Erythroblast (primary cell): ENCODE measurements at places on chromosomes 6 and 20.

DNA sequence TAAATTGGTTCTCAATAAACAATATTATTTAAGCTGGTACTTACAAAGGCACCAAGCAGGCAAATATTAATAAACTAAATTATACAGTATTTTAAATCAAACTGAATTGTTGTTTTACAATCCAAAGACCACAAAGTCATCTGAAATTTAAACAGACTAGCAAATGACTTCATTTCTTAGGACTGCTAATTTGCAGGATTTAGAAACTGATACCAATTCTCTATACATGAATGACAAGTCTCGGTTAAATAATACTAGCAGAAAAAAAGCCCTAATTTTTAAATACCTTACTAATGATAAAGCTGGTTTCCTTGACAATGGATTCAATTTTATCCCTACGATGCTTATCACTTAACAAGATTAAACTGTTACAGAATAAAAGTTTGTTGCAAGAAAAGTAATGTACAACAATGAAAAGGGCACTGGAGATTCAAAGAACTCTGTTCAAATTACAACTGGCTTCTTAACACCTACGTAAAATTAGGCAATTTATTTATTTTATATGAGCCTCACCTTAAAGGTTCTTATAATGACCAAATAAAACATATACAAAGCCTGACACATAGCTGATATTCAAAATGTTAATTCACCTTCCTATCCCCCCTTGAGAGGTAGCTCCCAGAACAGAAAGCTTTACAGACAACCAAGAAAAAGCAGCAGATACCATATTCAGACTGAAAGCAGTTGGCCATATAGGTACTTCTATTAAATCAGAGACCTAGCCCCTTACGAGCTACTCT lies 33.1 kb downstream of the HBS1L start:
- no peak for DNase-seq

DNA sequence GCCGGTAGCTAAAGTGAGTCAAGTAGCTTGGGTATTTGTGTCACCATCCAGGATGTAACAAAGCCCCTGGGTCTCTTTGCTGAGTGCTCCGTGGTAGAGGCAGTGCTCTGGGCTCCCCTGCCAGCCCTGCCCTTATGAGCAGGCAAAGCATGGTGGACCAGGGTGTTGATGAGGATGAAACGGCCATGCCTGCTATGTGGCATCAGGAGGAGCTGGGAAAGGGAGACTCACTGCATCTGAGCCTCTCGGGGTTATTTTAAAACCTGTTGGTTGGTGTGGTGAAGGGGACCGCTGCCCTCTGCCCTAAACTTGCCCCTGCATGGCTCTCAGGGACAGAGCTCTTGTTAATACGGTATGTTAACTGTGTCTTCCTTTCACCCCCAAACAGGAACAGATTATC lies 143.1 kb downstream of the DTNBP1 start:
- no peak for DNase-seq

DNA sequence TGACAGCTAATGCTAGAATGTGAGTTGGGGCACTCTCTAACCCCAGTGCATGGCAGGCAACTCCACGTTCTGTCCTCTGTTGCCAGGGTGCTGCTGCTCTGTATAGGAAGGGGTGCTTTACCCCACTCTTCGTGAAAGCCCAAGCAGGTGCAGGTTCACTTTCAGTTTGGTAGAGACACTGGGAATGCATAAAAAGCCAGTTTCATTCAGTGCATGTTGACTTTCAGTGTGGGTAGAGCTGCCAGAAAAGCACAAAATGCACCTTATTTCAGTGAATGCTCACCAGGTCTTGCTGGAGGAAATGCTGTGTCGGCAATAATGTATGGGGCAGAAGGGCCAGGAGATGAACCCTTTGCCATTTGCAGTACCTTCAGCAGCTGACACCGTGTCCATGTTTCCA lies 62.1 kb upstream of the ADGRB3 start:
- no peak for DNase-seq

- peak; percentile 63 for DNase-seq
Observed at GRCh38 chr6:15249371-15250019, 3.6 kb downstream of the JARID2 start.

- DNase-seq = no peak
Observed at GRCh38 chr6:128277379-128277778, 243.0 kb downstream of the PTPRK start.

- DNase-seq = no peak
Observed at GRCh38 chr6:170162775-170163404, 128.0 kb downstream of the DLL1 start.

DNA sequence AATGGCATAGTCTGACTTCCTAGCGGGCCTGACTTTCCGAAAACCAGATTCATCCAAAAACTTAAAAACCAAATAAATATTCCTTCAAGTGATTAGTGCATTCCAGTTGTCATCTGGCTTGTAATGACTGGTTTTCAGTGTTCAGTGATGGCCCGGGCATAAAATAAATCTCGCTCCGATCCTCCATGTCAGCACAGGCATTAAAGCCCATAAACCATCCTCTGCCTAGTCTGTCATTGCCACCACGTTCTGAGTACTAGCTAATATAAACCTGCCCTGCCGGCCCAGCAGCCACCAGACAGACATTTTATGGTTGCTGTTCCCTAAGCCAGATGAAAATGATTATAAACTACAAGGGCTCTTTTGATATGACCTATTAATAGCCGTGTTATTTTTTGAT lies 232.3 kb upstream of the GMDS start:
- DNase-seq = no peak

- no peak for DNase-seq
Observed at GRCh38 chr6:103183831-103184411, 1675.8 kb downstream of the HACE1 start.

GRCh38 chr6:35634316-35634715 lies 54.4 kb downstream of the FKBP5 start:
- no peak for DNase-seq

- no peak for DNase-seq
Observed at GRCh38 chr20:40893610-40894236, 134.9 kb upstream of the TOP1 start.

DNA sequence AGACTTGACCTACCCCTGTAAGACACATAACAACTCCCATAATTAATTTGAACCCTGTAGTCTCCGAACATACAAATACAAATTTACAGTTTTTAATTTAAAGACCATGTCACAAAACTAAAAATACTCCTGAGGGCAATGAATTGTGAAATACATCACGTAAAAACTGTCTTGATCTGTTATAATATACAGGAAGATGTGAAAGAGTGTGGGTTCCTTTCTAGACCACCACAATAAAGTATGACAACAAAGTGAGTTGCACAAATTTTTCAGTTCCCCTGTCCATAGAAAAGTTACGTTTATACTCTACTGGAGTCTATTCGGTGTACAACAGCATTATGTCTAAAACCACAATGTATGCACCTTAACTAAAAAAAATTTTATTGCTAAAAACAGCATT lies 11.0 kb upstream of the BLOC1S5 start:
- DNase-seq = no peak

- DNase-seq = no peak
Observed at GRCh38 chr6:93136111-93136510, 283.2 kb downstream of the EPHA7 start.
